ENCODE measurements at places on chromosomes 7 and 10.

DNA sequence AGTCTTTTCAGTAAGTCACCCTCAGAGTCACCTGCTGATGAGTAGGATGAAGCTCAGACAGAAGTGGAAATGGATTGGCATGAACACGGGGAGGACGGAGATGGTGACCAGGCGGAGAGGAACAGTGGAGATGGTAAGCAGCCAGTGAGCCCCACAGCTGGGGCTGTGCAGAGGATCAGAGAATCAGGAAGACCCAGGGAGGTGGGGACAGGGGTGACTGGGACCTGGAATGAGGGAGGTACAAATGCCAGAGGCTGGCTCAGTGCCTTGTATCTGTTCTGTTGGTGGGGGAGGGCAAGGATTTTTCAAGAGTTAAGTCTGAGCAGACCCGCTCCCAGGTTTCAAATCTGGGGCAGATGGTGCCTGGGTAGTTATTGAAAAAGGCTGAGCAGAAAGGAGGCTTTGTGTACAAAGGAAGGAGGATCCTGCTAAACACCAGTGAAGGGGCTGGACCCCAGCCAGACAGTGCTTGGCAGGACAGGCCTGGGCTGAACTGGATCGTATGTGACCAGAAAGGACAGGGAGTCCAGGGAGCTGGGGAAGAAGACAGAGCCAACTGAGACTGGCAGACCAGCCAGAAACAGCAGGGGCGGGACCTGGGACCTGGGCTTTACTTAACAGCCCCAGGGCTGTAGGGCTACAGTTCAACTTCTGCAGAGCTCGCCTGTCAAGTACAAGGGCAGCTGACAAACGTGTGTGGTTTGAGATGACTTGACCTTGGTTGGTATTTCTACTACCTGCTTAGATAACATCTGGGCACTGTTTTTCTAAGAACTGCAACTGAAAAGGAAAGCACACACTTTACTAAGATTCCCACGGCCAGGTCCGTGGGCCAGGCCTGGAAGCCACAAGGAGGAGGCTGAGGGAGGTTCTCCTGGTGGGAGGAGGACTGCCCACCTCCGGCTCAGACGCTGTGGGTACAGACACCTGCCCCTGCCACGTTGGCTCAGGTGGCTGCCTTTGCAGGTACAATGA is 13.2 kb upstream of the FRMPD2 start:
- DNase-seq: no peak

GRCh38 chr10:21754410-21755011 is 220.5 kb downstream of the MLLT10 start:
- DNase-seq: no peak

GRCh38 chr7:33425395-33425794 is 296.0 kb downstream of the BBS9 start:
- no peak for DNase-seq

DNA sequence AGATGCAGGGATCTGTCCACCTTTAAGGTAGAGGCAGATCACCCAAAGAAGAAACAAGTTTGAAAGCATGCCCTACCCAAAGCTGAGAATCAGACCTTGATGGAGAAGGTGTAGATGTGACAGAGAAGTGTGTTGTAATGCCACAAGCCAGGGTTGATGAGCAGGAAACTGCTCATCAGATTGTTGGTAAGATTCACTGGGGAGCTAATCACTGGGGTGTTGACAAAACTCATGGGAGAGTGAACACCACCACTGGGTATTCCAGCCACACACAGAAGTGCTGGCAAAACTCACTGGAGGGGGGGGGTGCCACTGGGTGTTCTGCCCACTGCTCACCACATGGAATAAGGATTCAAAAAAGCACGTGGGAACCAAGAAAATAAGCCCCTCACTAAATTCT is 95.2 kb downstream of the IQUB start:
- DNase-seq: no peak

DNA sequence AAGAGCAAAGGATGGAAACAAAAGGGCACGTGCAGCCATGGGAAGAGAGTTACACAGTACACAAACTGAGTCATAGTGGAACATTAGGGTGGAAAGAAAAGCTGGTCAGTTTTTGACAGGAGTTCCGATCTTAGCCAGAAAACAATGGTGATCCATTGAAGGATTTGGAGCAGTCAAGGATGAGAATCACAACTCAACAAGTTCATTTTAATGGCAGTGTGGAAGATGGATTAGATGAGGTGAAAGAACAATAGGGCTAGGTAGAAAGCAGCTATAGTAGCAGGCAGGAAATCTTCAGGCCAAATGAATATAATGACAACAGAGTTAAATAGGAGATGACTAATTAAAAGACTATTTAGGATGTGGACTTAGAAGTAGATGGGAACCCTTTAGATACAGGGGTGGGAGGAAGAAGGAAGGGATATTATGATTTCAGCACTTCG is 136.3 kb downstream of the DOCK4 start:
- DNase-seq: no peak

- DNase-seq: no peak
Observed at GRCh38 chr7:74294191-74294998, 5.2 kb downstream of the CLIP2 start.

GRCh38 chr7:134845461-134845860 is 66.0 kb downstream of the CALD1 start:
- DNase-seq: no peak

DNA sequence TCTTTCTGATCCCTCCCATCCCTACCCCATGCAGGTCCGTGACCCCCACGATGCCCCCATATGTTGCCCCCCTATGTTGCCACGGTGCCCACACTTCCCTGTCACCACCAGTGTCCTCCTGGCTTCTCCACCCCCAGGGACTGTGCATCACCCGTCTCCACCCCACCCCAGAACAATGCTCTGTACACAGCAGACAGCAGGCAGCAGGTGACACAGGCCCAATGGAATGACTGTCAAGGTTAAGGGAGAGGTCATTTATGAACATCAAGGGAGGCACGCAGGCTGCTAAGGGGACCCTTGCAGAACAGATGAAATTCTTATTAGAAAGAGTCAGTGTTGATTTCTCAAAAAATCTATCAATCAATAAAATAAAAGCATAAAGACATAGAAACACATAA is 71.5 kb downstream of the PARP12 start:
- no peak for DNase-seq

Data from T-helper 22 cell (primary cell).